ENCODE measurements at places on chromosomes 5 and 9.

DNA sequence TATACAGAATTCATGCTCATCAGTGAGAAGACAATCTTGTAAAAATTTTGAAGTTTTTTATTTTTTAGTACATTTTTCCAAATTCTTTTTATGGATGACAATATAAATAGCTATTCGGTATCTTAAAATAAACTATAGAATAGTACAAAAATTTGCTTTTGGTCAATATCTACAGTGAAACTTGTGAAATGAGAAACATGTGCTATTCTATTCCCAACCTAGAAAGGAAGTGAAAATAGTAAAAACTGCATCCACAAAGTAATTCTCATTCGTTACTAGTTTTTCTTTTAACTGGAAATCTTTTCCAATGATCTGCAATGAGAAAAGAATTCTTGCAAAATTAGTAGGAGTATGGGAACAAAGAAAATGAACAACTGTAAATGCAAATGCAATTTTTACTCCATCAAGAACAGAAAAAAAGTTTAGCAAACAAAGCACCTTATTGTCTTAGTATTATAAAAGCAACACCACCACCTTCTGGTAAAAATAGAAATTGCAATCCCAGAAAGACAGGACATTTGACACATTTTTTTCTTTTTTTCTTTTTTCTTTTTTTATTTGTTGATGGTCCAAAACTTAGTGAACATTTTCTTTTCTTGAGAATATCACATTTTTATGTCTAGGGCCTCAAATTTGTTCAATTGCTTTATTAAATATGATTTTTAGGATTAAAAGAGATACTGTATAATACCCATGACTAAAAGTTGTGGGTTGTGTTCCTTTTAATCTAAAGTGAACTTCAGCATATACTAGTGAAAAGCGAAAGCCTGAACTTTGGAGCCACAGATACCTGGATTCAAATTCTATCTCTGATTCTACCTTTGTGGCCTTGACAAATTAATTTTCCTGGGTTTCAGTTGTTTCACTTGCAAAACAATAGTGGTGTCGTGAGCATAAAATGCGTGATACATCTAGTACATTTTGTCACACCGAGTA is 72.3 kb downstream of the SLCO4C1 start:
- no peak for DNase-seq

DNA sequence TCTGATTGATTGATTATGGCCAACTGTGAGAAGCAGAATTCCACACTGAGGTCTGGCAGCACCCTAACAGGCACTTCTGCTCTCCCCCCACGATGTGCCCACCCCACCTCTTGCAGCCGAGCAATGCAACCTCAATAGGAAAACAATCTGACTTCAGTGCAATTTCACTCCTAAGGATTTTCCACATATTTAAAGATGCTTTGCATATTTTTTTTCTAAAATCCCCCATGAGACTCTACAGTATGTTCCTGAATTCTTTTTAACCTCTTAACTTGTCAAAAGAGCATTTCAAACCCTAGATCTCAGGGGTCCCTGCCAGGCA is 243.1 kb downstream of the AUH start:
- no peak for DNase-seq

- DNase-seq, result no peak
Measured at GRCh38 chr9:78030296-78030552, 1.4 kb downstream of the GNAQ start.

GRCh38 chr5:31827867-31828266 is 188.9 kb downstream of the PDZD2 start:
- DNase-seq, result no peak

DNA sequence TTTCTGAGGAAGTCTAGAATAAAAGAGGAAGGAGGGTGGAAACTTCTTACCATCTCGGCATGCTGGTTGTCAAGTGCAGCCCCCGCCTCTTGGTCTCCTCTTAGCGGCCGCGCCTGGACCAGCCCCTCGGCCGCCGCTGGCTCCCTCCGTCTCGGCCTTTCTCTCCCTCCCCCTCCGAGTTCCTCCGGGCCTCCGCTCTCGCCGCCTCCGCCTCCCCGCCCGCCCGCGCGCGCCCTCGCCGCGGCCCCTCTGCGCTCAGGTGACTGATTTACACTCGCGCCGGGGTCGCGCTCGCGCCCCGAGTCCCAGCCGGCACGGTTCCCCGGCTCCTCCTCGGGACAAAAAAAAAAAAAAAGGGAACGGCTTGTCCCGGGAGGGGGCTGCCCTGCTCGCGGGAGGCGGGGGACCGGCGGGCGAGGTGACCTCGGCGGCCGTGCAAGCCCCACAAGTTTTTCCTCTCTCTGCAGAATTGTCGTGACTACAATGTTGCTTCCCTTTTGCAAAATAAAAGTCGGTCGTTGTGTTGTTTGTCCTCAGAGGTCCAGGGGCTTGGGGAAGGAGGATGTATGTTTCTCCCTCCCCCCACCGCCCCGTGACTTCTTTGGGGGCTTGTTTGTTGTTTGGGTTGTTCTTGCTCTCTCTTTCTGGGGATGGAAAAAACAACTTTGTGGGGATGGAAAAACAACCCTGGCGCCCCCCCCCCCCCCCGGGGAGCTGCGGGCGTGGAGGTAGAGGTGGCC is at the start of gene BNC2:
Gene BNC2, minus strand, starts transcription at position 75 of the 740 bp plus-strand sequence. Its CDS starts 22 bp downstream, at position 53.
- no peak for DNase-seq

DNA sequence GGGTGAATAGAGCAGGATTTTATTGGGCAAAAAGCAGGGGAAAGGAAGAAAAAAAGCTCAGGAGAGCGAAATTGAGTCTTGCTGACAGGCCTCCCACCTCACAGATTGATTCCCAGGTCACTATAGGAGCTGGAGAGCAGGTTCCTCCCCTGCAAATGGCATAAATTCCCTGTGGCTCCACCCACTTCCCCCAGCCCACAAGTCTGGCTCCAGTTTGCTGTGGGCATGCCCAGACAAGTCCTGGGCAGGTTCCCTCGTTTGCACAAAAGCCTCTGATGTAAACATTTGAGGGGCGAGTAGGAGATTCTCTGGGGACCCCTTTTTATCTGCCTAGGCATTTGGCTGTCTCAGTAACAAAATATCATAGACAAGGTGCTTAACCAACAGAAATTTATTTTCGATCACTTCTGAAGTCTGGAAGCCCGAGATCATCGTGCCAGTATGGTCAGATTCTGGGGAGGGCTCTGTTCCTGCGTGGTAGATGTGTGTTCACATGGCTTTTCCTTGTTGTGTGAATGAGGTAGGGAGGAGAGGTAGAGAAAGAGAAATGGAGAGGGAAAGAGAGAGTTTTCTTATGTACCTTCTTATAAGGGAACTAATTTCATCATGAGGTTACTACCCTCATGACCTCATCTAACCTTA is 614.5 kb downstream of the MAT2B start:
- no peak for DNase-seq

DNA sequence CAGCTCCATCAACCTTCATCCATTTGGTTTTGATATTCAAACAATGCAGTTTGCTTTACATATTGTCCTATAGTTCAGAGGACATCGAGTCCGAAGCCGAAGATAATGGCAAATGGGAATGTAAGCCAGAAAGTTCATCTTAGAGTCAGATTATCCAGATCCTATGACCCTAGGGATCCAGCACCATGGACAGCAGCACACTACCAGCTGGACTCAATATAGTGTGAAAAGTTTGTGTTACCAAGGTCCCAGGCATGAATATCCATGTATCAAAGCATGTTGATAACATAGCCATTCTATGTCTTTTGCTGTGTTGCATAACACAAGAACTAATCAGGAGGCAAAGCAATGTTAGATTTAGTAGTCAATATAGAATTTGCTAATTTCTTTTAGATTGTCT is 46.3 kb downstream of the FSTL4 start:
- no peak for DNase-seq

DNA sequence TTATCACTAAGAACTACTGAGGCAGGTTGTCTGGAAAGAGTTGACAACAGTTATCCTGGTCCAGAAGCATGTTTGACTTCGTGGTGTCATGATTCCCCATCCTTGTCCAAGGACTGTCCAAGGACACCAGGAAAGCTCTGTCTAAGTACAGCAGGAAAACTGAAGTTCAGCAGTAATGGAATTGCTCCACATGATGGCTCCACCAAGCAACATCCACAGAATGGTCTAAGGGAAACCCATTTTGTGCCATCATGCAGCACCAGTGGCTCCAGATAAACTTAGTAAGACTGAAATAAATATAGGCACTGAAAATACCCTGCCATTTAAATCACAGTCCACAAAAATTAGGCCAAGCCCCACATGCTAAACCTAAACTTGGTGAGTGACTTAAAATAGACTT is 192.8 kb downstream of the CDH18 start:
- no peak for DNase-seq
